ENCODE measurements at places on chromosomes 11 and 22.

DNA sequence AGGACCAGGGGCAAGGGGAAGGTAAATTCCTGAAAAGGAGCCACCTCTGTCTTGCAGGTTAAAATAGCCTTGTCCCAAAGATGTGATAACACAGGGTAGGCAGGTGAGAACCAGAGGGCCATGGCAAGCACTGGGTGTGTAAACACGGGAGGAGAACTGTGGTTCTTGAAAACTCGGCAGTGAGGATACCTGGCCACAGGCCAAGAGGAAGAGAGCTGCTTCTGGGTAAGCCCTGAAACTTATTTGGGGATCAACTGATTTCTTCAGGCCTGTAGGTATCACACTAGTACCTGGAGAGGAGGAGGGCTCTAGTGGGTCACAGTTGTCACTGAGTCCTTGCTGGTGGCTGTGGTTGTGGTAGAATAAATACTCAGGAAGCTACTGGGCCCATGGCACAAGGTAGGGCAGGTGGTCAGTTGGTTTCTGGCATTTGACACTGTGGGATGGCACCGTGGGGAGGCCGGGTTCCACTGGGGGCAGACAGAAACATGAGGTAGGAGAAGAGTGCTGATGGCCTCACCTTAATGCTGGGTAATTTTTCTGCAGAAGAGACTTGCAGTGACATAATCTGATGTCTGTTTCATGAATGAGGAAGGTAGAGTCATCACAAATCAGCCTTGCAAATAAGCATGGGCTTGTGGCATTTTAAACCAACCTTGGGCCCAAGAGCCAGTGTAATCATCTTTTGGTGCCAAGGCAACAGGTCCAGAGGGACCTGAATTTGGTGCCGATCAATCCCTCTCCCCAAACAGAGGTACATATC, 22.0 kb downstream of the AMPD3 start:
- DNase-seq: no peak

GRCh38 chr11:58977470-58977869, 38.2 kb downstream of the GLYATL1 start:
- no peak for DNase-seq

- no peak for DNase-seq
Measured at GRCh38 chr11:116177521-116178210, 595.1 kb downstream of the BUD13 start.

DNA sequence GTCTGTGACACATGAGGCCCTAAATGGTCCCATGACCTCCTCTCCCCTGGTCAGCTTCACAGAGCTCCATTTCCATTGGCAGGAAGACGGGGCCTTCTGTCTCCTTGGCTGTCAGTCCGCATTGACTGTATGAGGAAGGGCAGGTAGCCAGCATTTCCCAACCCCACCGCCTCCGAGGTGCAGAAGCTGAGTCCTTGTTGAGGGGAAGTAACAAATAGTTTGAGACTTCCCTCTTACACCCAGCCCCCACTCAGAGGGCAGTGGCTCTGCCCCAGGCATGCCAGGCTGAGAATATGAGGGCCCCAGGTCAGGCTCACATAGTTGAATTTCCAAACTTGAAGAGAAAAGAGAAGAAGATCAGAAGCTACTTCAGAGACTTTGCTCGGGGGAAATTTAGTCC, 611.1 kb downstream of the BRD1 start:
- no peak for DNase-seq

DNA sequence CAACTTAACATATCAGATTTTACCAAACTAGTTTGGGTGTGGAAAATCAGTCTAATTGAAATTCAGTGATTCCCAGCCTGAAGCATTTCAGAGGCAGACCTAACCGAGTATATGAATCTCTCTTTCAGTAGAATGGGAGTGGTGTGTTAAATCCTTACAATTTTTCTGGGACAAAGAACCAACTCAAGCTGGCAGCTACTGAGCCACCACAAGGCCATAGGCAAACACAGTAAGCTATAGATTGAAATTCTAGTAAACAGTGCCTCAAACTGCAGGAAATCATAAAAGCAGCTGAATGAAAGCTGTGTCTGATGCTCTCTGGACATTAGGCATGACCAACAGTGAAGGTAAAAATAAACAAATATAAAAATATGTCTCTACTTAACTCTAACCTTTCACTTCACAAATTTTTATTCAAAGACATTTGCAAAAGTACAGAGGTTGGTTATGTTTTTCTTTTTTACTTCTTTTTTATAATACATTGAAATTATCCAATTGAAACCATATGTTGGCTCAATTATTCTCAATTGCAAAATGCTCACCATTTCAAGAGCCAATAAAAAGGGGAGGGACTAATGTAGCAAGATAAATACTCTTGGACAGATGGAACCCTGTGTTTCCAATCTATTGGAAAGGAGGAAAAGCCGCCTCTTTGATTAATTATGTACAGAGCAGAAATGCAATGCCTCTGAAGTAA, 35.8 kb upstream of the FIBIN start:
- DNase-seq: no peak

DNA sequence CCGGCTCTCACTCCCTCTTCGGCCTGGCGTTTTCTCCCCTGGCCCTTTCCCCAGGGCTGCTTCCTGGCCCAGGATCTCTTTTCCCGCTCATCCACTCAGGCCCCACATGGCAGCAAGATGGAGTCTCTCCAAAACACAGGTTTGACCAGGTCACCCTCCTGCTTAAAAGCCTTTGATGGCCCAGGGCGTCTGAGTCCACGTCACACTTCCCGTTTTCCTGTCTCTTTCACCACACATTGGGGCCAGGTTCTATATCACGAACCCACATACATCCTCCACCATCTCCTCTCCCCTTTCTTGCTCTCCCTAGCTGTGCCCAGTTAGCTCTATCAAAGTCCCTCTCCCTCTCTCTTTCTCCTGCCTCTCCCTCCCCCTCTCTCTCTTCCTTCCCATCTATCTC, 7.8 kb upstream of the LRRC32 start:
- DNase-seq: no peak

- no peak for DNase-seq
Measured at GRCh38 chr22:29816539-29816938, 21.5 kb downstream of the ASCC2 start.

DNA sequence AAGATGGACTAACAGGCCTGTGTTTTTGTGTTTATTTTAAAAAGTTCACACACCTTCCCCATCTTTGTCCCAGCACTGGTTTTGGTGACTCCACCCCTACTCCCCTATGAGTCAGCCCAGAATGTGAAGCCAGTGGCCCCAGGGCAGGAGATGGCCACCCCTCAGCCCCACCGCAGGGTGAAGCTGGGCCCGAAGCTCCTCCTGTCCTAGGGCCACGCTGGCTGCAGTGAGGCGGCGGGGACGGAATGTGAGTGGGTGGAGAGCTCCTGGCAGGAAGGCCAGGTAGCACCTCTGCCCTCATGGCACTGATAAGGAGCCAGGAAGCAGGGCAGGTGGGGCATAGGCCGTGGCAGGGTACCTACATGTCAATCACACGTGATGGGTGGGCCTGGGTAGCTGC, 39.9 kb downstream of the SGSM3 start:
- DNase-seq: no peak

DNA sequence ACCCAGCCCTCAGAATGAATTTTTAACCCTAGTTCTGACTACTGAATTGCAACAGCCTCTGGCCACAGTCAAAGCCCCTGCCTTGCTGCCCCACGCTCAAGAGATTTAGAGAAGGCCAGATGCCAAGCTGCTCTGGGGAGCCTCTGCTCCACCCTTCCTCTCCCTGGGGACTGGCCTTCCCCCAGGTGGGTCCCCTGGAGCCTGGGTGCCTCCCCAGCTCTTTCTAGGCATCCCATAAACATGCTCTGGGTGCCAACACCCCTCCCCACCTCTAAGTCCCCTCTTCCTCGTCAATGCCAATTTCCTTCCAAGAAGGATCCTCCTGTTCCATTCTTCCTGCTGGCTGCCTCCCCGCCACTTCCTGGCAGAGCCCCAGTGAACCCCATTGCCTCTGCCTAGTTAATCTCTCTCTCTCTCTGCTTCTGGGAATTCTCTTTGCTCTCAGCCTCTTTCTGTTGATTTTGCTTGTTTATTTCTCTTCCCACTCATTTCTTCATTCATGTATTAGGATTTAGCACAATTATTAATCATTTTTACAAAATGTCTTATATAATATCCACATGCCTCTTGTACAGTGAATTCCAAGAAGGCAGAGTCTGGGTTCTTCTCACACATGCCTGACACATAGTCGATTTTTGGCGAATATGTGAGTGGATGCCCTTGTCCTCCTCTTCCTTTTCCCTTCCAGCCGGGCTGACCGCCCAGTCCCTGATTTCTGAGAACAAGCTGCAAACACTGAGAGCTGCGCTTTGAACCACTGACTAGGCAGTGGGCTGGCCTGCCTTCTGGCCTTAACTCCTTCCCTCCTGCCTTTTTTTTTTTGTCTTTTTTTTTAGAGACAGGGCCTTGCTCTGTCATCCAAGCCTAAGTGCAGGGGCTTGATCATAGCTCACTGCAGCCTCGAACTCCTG, 17.5 kb downstream of the UQCR10 start:
- no peak for DNase-seq

DNA sequence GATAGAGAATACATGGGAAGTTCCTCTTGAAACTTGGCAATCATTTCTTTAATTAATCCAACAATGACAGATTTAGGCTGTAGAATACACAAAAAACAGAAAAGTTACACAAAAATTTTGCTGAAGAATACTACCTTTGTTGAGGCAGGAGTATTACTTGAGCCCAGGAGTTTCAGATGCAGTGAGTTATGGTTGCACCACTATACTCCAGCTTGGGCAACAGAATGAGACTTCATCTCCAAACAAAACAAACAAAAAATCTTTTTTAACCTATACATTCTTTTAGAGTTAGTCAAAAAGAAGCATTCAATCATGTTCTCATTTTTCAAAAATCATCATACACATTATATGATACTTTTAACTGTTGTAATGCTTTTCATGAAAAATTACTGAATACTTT, 22.1 kb downstream of the UEVLD start:
- DNase-seq: no peak

- no peak for DNase-seq
Measured at GRCh38 chr11:15258433-15259165, 143.9 kb downstream of the INSC start.

DNA sequence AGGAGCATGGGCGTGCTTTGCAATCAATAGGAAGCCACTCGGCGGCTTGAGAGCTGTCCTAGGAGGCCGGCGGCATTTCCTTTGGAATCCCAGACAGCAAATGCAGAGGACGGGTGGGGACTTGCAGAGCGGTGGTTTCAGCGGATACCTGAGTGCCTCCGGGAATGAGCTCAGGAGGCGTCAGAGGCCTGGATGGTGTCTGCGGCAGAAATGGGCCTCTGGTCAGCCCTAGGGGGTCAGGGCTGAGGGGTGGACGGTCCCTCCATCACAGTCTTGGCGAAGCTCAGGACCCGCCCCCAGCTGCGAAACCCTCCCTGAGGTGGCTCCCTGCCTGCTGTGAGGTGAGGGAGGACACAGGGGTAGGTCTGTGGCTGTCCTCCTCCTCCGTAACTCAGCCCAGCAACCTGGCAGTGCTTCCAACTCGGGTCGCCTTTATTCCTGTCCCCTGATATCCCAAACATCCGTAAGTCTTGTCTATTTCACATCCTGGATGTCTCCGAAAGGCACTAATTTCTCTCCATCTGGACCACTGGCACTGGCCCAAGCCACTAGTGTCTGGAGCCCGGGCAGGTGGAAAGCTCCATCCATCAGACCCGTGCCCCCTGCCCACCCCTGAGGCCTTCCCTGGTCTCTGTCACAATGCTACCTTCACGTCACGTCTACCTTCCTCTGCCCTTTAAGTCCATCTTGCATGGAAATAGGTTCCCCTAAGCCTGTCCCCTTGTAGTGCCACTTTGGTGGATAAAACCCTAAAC, 686.6 kb downstream of the BRD1 start:
- no peak for DNase-seq

- DNase-seq: no peak
Measured at GRCh38 chr22:44084044-44084772, 60.1 kb downstream of the PARVB start.

- no peak for DNase-seq
Measured at GRCh38 chr11:35826949-35827348, 116.9 kb upstream of the LDLRAD3 start.

- DNase-seq: no peak
Measured at GRCh38 chr22:24002851-24003250, 2.4 kb downstream of the GSTT4 start.

- no peak for DNase-seq
Measured at GRCh38 chr22:42306010-42306409, 35.6 kb upstream of the TCF20 start.

- DNase-seq: no peak
Measured at GRCh38 chr11:100774859-100775258, 87.8 kb downstream of the ARHGAP42 start.

DNA sequence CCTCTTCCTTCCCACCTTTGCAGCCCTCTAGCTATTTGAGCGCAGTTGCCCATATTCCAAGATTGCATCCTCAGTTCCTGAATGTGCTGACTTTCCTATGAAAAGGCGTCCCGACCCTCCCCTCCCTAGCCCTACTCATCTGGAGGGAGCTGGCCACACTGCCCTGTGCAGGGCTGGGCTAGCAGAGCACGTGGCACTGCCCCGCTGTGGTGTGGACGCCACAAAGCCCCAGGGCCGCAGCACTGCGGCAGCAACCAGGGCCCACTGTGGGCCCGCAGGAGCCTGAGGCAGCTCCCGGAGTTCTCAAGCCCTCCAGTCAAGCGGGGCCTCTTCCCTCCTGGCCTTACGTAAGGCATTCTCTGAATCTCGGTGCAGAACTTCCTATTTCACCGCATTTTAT, 27.6 kb downstream of the B3GAT1 start:
- DNase-seq: no peak

- DNase-seq: no peak
Measured at GRCh38 chr11:82863209-82863608, 37.0 kb downstream of the PRCP start.

GRCh38 chr11:65911682-65912568, 6.9 kb downstream of the C11orf68 start:
- no peak for DNase-seq

DNA sequence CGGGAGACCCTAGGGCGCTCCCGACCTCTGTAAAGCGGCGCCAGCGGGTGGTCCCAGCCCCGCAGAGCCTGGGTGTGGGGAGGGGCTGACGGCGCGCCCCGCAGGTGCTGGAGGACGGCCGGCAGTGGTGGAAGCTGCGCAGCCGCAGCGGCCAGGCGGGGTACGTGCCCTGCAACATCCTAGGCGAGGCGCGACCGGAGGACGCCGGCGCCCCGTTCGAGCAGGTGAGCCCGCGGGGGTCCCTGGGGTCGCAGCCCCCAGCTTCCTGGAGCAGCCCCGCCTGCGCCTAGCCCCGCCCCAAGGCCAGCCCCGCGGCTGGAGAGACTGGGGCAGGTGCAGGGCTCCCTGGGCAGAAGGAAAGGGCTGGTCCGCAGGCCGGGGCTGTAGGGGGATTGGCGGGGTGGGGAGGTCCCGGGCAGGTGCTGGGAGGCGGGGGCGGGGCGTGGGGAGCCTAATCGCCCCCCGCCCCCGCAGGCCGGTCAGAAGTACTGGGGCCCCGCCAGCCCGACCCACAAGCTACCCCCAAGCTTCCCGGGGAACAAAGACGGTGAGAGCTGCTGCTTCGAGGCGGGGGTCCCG, 19.7 kb downstream of the EPS8L2 start:
- DNase-seq: no peak

GRCh38 chr11:115518983-115519628, 14.9 kb upstream of the CADM1 start:
- no peak for DNase-seq

GRCh38 chr11:126390272-126390867, 34.9 kb downstream of the ST3GAL4 start:
- DNase-seq: no peak

GRCh38 chr11:11416917-11417316, 63.9 kb upstream of the CSNK2A3 start:
- DNase-seq: no peak
